ENCODE measurements at places on chromosomes 16 and 17.
A peak's percentile ranks its signal among the peaks of the same experiment; 100 is the strongest.

- no peak for DNase-seq
These were observed 19.4 kb upstream of the HS3ST3B1 start for GRCh38 chr17:14281530-14281929.

- no peak for DNase-seq
These were observed 59.3 kb downstream of the CENPV start for GRCh38 chr17:16293931-16294330.

DNA sequence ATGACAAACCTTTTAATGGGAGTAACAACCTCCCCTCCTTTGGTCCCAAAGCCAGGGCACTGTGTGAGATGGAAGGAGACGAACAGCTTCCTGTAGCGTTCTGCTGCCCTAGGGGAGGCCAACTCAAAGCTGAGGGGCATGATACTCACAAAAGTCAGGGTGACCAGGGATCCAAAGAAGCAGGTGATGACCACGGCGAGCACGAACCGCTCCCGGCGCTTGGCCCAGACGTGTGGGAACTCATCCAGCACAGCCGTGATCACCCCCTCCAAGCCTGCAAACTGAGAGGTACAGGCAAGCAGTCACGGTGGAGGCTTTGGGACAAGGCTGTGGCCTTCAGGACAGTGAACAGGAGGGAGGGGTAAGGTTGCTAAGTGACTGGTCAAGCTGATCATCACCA lies 25.1 kb downstream of the SLC6A4 start:
- no peak for DNase-seq

GRCh38 chr16:65689726-65690125 lies 567.9 kb upstream of the CDH11 start:
- DNase-seq = no peak

GRCh38 chr17:49545007-49545660 lies 30.5 kb upstream of the NXPH3 start:
- peak; percentile 26 for DNase-seq

DNA sequence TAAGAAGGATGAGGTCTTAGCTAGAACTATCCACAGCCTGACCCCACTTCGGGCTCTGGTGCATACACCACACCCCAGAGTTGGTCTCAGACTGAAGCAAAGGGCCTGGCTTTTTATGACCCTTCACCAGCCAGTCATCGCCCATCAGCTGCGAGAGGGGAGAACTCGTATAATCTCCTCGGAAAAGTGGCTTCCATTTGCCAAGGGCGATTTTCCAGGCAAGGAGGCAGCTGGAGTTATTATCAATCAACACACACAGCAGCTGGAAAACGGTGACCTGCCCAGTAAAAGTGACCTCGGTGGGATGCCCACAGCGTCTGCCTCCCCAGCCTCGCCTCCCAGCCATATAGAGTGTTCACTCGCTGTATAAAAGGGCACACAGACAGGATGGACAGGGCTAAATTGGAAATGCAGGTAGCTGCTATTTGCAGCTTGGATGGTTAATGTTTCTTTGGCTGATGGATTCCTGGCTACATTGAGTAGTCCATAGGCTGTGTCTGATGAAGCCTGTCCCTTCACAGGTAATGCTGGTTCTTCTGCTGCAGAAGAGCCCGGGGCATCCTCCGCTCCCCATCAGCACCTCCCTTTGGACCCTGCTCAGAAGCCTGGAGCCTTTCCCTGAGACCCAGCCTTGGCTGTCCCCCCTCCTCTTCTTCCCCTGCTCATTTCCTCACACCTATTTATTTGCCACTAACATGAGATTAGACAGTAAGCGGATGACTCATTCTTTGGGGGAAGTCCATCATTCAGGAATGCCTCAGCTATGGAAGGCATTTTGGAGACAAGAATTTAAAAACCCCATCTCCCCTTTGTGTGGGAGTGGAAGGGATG lies 45.7 kb downstream of the TMEM186 start:
- DNase-seq = no peak

GRCh38 chr17:40490289-40490853 lies 11.1 kb downstream of the TNS4 start:
- no peak for DNase-seq

- DNase-seq = peak; percentile 95
These were observed at the start of gene PLK1 for GRCh38 chr16:23678430-23679273. Gene PLK1, plus strand, starts transcription at chr16:23678889. Its CDS starts 44 bp downstream, at chr16:23678933.

GRCh38 chr17:59342681-59343131 lies 11.3 kb downstream of the YPEL2 start:
- DNase-seq = no peak

DNA sequence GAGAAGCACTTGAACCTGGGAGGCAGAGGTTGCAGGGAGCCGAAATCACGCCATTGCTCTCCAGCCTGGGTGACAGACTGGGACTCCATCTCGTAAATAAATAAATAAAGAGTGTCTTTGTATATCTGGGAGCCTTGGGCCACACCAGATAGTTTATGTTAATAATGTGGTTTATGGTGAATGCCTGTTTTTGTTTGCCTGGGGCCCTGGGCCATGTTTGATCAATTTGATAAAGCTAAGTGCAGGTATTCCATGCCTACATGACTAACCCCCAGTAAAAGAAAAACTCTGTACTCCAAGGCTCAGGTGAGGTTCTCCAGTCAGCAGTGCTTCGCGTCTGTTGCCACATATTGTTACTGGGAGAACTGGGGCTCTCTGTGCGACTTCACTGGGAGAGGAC lies 15.1 kb downstream of the SCIMP start:
- no peak for DNase-seq

GRCh38 chr16:70508752-70509151 lies 14.6 kb downstream of the COG4 start:
- DNase-seq = no peak

GRCh38 chr16:71843572-71843971 lies 2.2 kb upstream of the ATXN1L start:
- no peak for DNase-seq

DNA sequence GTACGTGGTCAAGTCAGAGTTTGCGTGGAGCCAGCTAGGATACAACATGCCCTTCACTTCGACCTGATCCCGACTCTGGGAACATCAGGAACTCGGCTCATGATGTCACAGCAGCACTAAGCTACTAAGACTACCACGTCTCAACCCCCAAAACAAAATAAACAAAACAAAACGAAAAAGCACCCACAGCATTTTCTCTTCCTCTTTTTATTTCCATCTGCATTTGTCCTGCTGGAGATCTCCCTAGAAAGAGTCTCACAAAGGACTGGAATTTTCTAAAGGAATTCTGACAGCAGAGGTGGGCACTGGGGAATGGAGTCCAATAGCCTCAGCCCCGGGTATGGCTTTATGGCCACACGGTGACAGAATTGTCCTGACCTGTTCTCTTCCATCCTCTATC lies 196.6 kb downstream of the SALL1 start:
- DNase-seq = no peak

- no peak for DNase-seq
These were observed 24.8 kb downstream of the DNAJA2 start for GRCh38 chr16:46948548-46949166.

GRCh38 chr16:84839054-84839453 lies 19.3 kb downstream of the CRISPLD2 start:
- no peak for DNase-seq

GRCh38 chr17:51000835-51001638 lies 119.6 kb downstream of the SPAG9 start:
- DNase-seq = peak; percentile 62

DNA sequence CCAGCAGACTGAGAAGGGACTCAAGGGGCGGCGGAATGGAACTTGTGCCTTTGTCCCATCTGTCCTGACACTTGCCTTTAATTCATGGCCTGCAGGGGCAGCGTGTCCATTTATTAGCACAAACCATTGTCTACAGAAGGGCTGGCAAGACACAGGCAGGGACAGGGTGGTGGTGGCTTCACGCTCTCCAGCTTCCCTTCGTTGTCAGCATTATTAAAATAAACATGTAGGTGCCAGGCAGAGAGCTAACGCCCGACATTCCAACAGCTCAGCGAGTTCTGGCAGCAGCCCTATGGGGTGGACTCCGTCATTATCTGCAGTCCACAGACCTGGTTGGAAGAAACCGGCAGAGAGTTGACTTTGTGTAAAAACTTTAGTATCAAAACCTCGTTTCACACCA lies 16.3 kb downstream of the DNAI2 start:
- DNase-seq = no peak

DNA sequence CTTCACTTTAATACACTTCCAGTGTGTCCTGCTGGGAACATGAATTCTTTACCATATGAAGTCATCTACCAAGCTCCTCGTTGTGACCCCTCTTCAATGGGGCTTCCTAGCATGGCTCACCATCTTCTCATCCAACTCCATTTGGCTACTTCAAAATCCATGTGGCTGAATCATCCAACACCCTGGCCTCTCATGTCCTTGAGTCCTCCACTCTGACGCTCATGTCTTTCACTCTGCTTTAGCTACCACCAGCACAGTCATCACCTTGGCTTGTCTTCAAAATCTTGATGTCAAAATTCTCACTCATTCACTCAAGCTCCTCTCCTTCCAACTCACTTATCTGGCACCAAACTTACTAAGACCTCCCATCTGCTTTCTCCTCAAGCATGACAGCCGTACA lies 35.8 kb downstream of the AMFR start:
- no peak for DNase-seq

DNA sequence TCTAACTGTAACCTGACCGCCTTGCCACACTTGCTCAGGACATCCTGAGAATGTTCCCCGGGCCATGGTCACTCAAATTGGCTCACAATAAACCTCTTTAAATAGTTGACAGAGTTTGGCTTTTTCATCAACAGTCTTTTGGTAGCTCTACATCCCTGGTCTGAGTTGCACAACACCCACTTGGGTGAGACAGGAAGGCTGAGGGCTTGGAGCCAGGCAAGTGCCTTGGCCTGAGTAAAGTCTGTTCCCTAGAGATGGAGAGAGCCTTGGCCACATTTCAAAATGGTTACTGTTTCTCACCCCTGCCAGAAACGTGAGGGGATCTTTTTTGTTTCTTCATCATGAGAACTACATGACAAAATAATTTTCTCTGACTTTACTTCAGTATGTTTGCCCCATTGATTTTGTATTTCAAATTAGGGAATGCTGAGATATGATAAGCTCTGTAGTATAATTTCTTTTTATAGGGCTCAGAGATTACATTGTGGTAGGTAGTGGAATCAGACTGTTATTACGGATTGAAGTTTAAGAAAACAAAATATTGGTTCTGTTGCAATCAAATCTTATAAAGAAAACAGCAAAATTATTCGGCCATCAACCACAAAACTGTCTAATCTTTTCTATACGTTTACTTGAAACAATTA lies 53.9 kb upstream of the NETO2 start:
- DNase-seq = no peak

DNA sequence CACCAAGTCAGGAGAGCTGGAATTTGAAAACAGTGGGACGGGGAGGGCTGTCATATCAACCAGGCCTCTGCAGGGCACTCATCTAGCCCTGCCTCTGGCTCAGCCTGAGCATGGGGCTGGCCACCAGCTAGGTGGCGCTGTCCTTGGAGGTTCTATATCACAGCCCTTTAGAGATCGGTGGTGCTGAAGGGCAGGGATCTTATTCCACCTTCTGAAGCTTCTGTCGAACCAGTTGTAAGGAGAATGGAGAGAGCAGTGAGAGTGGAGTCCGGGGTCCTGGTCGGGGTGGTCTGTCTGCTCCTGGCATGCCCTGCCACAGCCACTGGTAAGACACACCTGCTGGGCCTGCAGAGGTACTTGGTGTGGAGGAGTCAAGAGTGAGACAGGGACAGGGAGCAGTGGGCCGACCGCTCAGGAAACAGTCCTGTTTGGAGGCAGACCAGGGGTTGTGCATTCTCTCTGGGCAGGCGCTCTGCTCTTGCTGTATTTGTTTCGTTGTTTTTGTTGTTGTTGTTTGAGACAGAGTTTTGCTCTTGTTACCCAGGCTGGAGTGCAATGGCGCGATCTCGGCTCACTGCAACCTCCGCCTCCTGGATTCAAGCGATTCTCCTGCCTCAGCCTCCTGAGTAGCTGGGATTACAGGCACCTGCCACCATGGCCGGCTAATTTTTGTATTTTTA lies at the start of gene CES3:
TSS of gene CES3 (plus strand) at position 202 of the 680 bp plus-strand sequence. CDS start at position 244, 42 bp downstream.
- peak; percentile 86 for DNase-seq

DNA sequence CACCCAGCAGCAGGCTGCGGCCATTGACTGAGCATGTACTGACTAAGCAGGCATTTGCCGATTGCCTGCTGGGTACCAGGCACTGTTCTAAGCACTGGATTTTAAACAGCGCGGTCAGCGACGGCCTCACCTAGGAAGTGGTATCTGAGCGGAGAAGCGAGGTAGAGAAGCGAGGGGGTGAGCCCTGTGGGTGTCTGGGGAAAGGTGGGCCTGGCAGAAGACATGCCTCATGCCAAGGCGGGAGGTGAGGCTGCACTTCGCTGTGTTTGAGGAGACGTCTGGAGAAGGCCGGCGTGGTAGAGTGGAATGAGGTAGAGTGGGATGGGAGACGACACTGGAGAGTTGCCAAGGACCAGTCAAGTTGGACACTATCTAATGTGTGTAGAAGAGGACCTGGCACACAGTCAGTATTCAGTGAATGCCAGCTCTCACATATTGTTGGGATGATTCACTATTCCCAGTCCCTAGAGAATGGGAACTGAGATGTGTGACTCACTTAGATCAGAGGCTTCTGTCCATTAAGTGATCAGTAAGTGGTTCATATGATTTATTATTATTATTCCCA lies 14.4 kb downstream of the SYCE1L start:
- no peak for DNase-seq

All from D341Med (cell line).